Islet precursor cell (in vitro differentiated cells): ENCODE measurements at places on chromosomes 11 and 22.

DNA sequence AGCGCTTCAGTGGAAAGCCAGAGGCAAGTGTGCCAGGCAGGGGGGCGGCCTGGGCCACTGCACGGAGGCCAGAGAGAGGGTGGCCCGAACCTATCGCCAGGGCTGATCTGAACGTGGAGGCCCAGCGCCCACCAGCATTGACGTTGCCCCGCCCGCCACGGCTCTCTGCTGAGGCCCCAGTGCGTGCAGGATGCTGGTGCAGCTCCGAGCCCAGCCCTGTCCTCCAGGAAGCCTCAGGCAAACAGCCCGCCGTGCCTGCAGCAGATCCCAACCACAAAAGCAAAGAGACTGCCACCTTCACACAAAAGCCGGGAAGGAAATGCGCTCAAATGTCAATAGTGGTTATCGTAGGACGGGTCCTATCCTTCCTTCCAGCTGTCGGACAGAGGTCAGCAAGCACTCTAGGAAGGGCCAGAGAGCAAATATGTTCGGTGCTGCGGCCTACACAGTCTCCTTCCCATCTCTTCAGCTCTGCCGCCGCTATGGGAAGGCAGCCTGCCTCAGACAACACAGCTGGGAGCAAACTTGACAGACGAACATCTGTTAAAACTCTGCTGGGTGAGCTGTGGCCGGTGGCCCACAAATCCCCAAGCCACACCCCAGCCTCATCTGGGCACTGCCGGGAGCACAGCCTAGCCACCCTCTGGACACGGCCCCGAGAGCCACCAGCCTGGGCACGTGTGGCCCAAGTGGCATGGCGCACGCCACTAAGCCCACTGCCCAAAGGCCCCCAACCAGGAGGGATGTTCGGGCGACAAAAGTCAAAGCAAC lies 146.2 kb downstream of the CRYBB2 start:
- no peak for DNase-seq

- peak; percentile 94 for DNase-seq
Observed at GRCh38 chr11:16924826-16925560, 89.2 kb downstream of the PLEKHA7 start.

GRCh38 chr11:111792314-111792713 lies 26.1 kb upstream of the PPP2R1B start:
- DNase-seq: peak; percentile 7

DNA sequence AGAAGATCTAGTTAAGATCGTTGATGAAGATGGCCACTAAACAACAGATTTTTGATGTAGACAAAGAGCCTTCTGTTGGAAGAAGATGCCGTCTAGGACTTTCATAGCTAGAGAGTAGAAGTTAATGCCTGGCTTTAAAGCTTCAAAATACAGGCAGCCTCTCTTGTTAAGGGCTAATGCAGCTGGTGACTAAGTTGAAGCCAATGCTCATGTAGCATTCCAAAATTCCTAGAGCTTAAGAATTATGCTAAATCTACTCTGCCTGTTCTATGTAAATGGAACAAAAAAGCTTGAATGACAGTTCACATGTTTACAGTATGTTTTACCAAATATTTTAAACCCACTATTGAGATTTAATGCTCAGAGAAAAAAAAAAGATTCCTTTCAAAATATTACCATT lies 492.6 kb downstream of the CNTN5 start:
- no peak for DNase-seq

- DNase-seq: no peak
Observed at GRCh38 chr11:102302241-102302640, 15.0 kb upstream of the BIRC3 start.

DNA sequence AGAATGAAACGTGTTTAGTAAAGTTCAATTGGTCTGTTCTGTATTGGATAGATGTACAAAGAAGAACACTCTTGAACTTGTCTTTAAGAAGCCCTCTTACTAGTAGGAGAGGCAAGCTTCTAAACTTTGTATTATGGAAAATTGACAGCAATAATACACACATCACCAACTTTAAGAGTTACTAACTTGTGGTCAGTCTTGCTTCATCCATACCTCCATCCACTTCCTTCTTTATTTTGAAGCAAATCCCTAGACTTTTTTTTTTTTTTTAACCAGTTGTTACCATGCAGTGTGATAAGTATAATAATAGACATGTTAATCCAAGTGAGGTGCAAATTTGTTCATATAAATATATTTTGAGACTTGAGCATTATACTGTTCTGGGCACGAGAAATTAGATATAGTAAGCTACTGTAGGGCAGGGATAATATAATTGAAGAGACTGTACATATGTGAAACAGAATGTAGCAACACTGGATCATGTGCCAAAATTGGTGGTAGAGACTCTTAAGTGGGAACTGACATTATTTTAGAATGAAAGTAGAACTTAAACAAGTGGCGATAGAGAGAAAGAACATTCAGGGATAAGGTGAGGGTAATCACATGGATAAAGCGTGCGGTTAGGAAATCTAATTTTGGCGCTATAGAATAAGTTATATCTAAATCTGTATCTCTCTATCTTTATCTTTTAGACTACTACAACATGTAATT lies 6.5 kb downstream of the FAR1 start:
- no peak for DNase-seq

- peak; percentile 80 for DNase-seq
Observed at GRCh38 chr11:8338138-8338537, 74.5 kb upstream of the LMO1 start.

GRCh38 chr11:13030857-13031256 lies 21.7 kb downstream of the RASSF10 start:
- no peak for DNase-seq

DNA sequence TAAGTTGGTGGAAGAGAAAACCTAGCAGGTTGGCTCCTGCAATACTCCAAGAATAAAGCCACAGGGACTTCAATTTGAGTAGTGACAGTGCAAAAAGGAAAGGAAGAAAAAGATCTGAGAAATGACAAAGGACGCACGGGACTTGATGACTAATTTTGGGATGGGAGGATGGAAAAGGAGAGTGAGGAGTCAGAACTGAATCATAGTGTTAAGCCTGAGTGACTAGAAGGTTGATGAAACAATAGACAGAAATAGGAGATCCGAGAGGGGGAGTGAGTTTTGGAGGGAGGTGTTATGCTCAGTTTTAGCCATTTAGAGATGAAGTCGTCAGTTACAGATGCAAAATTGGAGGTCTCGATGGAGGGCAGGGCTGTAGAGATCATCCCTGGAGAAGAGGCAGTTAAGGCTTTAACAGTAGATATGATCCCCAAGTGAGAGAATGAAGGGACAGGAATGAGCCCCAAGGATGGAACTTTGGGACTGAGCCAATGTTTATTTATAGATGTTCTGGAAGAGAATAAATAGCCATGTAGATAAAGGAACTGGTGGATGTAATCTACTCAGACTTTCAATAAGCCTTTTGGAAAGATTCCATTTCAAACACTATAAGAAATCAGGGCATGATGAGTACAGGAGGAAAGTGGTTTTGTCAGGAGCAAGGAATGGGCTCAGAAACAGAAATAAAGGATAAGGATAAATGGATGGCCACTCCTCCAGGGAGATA lies 108.9 kb upstream of the NCAM1 start:
- DNase-seq: no peak

DNA sequence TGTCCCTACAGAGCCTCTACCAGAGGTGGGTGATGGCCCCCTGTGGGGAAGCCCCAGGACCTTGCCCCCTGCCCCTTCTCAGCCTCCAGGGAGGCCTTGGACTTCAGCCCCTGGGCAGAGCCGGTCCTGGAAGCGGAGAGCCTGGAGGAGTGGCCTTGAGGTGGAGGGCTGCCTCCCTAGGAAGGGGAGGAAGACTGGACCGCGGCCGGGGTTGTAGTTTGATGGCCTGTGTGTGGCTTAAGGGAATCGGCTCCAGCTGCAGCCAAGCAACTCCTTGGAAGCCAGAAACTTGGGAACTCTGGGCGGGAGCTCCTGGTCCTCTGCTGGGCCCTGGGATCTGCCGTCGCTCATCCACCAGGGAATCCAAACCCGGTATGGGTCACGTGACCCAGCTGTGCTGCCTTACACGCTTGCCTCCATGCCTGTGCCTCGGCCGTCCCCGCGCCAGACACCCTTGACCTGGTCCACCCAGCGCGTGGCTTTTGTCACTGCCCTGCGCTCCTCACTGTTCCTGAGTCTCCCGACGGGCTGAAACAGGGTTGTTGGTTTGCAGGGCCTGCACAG lies 23.5 kb upstream of the ARHGAP8 start:
- DNase-seq: no peak

DNA sequence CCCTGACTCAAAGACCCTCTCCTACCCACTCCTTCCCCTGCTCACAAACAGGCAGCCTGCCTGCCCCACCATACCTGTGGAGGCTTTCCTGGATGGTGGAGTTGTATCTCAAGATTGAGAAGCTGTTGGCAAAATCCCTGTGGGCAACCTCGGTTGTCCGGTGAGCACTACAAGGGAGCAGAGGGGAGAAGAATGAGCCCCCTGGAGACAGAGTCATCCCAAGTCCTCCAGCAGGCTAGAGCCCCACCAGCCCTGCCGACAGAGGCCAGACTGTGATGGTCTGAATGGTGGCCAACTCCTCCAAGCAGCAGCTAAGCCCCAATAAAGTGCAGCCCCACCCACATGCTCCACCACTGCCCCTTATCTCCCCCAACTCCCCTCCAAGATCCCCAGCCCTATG lies 17.5 kb downstream of the TMPRSS13 start:
- DNase-seq: peak; percentile 21

DNA sequence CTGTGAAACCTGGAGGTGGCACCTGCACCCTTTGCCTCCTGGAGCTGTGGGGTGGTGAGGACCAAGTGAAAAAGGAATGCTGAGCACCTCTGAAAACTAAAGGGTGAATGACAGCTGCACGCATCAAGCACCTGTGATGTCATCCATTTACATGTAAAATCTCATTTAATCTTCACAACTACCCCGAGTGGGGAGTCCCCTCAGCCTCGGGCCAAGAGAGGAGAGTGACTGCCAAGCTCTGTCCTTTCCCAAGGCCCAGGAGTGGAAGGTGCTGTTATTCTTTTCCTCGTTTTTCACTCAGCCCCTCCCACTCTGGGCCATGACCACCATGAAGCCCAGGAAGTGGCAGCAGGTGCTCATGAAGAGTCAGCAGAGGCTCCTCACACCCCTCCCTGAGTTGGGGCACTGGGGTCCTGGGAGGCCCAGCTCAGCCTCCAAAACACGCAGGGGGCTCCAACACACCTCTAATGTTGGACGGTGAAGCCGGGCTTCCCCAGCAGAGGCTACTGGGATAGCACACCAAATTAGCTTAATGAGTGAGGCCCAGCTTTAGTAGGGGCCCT lies 35.7 kb downstream of the NECTIN1 start:
- DNase-seq: no peak

GRCh38 chr11:109093354-109093753 lies 328.6 kb upstream of the C11orf87 start:
- DNase-seq: no peak

DNA sequence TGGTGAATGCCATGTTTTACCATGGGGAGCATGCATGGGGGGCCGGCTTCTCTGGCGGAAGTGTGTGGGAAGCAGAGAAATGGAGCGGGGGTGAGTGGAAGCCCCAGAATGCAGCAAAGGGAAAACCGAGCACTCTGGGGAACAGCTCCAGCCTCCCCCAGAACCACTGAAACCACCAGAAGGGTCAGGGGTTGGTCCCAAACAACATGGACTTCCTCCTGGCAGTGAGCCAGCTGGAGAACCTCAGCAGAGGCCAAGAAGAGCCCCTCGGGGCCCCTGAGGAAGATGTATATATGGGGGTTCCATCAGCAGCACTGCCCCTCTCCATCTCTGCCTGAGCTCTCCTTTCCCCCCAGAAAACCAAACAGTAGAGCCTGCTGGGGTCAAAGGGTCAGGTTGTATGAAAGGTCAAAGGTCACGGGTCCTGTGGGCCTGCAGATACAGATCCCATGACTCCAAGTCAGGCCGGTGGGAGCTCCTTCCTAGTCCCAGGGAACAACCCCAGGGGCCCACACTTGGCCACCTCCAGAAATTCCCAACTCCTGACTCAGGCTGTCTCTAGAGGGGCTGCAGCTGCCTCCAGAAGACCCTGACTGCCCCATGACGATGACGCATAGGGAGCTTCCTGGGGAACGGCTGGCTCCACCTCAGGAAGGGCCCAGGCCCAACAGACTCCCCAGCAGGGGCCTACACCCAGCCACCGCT lies 48.5 kb upstream of the TIMP3 start:
- DNase-seq: peak; percentile 79

DNA sequence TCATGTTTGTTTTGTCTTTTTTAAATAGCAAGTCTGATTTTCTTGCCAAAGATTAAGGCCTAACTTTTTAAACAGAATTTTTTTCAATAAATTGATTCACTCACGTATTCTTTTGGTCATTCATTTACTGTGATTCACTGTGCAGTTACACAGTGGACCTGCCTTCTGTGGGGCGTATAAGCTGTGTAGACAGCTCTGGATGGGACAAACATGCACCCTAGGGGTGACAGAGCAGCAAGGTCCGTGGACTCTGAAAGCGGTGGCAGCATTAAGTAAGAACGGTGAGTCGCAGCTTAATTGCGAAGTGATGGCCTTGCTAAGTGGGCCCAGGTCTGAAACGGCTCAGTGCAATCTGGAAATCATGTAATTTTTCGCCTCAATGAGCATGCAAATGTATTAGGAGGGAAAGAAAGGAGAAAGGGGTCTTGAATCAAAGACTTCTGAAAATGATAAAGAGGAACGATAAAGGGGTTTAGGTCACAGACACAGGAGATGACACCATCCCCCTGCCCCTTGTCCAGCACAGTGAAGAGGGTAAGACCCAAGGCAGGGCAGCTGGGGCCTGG lies 113.1 kb downstream of the SPATA19 start:
- DNase-seq: no peak

DNA sequence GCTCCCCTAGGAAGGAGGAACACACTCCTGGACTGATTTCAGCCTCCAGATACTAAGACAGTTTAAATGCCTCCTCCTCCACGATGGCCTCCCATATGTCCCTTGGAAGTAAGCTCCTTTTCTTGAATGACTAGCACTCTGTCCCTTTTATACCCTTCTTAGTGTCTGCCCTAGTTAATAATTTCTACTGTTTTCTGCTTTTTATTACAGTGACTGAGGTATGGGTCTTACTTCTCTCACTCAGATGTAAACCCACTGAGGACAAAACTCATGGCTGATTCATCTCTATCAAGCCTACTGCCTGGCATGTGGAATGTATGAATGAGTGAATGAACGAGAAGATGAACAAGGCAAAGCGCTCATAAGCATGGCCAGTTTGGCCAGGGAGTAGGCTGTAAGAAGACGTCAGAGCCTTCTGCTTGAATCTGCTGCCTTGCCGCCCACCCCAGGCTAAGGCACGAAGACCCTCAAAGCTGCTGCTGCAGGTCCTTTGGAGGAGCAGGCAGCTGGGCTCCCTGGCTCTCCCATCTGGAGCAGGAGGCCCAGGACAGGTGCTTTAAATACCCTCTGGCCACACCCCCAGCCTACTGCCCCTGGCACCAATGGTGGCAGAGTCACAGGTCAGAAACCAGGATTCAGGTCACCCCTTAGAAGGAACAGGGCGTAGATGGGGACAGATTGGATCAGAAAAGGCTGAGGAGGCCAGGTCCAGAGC lies 8.2 kb upstream of the PGA3 start:
- DNase-seq: no peak

GRCh38 chr11:88117281-88117858 lies 57.9 kb downstream of the RAB38 start:
- no peak for DNase-seq

- no peak for DNase-seq
Observed at GRCh38 chr11:35494957-35495490, 30.4 kb downstream of the PAMR1 start.
